Neural crest cell (in vitro differentiated cells): ENCODE measurements at places on chromosomes 6 and 20.

DNA sequence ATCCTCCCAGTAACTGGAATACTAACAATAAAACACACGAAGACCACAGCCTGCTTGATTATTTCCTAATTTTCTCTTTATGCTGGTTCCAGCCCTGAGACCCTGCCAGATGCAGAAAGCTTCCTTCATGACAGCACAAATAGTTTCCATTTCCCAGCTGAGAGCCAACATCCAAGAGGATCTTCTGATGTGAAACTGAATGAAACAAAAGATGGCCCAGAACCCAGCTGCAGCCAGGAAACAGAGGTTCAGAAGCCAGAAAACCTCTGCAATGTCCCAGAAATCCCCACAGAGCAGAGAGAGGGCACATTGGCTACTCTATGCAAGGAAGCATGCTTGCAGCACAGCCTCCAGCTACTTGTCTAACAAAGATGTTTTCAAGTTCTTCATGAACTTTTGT lies 61.8 kb upstream of the PLEKHG1 start:
- DNase-seq, result no peak

GRCh38 chr6:87504441-87504840 lies 31.7 kb downstream of the SLC35A1 start:
- no peak for DNase-seq

- peak; percentile 58 for DNase-seq
Observed at GRCh38 chr6:129936329-129937165, 75.4 kb upstream of the TMEM244 start.

DNA sequence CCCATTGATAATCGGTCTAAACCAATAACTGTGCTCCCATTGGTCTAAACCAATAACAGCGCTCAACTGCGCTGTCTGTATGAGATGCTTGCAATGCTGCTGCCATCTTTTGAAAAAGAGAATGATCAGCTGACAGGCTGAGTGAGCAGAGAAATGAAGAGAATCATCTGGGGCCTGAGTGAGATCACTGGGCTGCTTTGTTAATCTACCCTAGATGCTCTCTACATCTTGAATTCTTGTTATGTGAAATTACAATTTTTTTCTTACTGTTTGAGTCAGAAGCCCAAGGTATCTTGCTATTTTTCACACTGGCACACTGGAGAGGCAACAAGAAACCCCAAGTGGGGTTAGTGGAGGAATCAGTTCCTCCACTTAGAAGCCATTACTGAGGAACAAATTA lies 91.5 kb upstream of the GCM1 start:
- no peak for DNase-seq

- no peak for DNase-seq
Observed at GRCh38 chr6:55875400-55875799, at the start of gene BMP5. Gene BMP5 (minus strand): TSS chr6:55875590. CDS start chr6:55874865, 725 bp downstream.

GRCh38 chr6:52325695-52326471 lies 36.1 kb upstream of the PAQR8 start:
- peak; percentile 6 for DNase-seq

GRCh38 chr6:118223316-118223715 lies 316.3 kb downstream of the SLC35F1 start:
- no peak for DNase-seq

GRCh38 chr6:143559051-143559660 lies 47.6 kb upstream of the FUCA2 start:
- DNase-seq, result no peak
